ENCODE measurements at places on chromosomes 16 and 17. TPM values are rescaled to one million over a fixed set of nuclear protein-coding genes. Genes with fewer than 3 reads are reported as not detected.

SMIM22 gene
- 8.4 TPM for polyA plus RNA-seq

HIGD1B gene
- polyA plus RNA-seq, result not detected

MYH1 gene
- not detected for polyA plus RNA-seq

OR1F1 gene
- polyA plus RNA-seq, result 0.58 TPM

FN3KRP gene
- polyA plus RNA-seq, result 25.7 TPM

MFAP4 gene
- polyA plus RNA-seq, result not detected

SENP3 gene
- polyA plus RNA-seq, result 99.1 TPM

GP1BA gene
- not detected for polyA plus RNA-seq

LDHD gene
- 0.52 TPM for polyA plus RNA-seq

PRSS21 gene
- 0.99 TPM for polyA plus RNA-seq

ABAT gene
- 16.8 TPM for polyA plus RNA-seq

DNASE1L2 gene
- 0.41 TPM for polyA plus RNA-seq

FAM117A gene
- polyA plus RNA-seq, result 4.7 TPM

KRT25 gene
- polyA plus RNA-seq, result not detected

NUDT7 gene
- 8.8 TPM for polyA plus RNA-seq

KCTD2 gene
- polyA plus RNA-seq, result 22.8 TPM

SLC12A3 gene
- polyA plus RNA-seq, result 0.01 TPM

SLC5A10 gene
- polyA plus RNA-seq, result 0.04 TPM

MYO15B gene
- 0.35 TPM for polyA plus RNA-seq

C16orf96 gene
- polyA plus RNA-seq, result not detected

CACNG5 gene
- polyA plus RNA-seq, result not detected

ATXN2L gene
- polyA plus RNA-seq, result 28.1 TPM

LGALS9B gene
- 8.5 TPM for polyA plus RNA-seq

All from keratinocyte (primary cell).